ENCODE measurements at places on chromosomes 5 and 9.

GRCh38 chr9:133248726-133249295 is 26.2 kb downstream of the ABO start:
- no peaks in the 10 kb centered on the region for H3K27me3 ChIP-seq
- no peak overlapping the region for H3K4me3 ChIP-seq
- H3K36me3 ChIP-seq = no peaks in the 10 kb centered on the region

- no peaks in the 10 kb centered on the region for H3K36me3 ChIP-seq
- no peak overlapping the region for H3K27ac ChIP-seq
- DNase-seq = no peak
Observed at GRCh38 chr9:6229186-6229585, 13.6 kb downstream of the IL33 start.

- H3K4me1 ChIP-seq = peaks cover 14% of the 10 kb centered on the region
- no peak overlapping the region for H3K27ac ChIP-seq
- no peak for DNase-seq
- peaks cover 2% of the 10 kb centered on the region for H3K27me3 ChIP-seq
- H3K36me3 ChIP-seq = no peaks in the 10 kb centered on the region
Observed at GRCh38 chr9:132832171-132832881, 45.8 kb downstream of the AK8 start.

DNA sequence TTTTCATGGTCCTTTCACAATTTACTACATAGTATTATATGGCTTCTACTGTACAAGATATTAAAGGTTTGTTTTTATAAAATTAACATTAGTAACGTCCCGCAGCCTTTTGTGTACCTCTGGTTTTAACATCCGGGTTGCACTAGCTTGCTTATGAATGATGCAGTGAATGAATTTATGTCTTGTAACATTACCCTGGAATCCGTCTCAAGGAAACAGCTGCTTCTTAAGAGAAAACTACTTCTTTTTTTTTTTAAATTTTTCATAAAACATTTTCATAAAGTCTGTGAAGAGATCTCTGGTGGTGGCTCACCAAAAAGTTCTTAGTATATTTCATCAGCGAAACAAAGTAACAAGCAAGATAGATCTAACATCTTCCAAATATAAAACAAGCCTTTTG is 23.6 kb downstream of the MARCHF3 start:
- no peak overlapping the region for H3K4me3 ChIP-seq
- no peaks in the 10 kb centered on the region for H3K36me3 ChIP-seq
- no peak overlapping the region for H3K27ac ChIP-seq

DNA sequence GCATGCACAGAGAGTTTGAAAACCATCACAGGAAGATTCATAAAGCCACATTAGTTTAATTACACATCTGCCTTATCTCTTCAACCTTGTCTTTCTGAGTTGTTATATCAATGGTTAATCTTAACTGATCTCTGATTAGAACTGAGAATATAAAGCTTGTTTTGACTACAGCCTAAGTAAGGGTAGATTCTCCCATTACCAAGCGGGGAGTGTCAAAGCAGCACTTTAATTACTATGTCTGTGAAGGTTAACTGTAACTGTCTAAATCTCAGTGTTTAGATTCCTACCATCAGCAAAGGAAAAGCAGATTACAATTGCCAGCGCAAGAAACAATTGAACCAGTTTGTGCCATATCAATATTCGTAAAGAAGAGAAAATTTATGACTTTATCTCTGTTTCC is 348.7 kb downstream of the CDH12 start:
- H3K36me3 ChIP-seq = no peaks in the 10 kb centered on the region
- H3K27me3 ChIP-seq = peaks cover 16% of the 10 kb centered on the region
- no peak for DNase-seq
- no peak overlapping the region for H3K4me3 ChIP-seq

DNA sequence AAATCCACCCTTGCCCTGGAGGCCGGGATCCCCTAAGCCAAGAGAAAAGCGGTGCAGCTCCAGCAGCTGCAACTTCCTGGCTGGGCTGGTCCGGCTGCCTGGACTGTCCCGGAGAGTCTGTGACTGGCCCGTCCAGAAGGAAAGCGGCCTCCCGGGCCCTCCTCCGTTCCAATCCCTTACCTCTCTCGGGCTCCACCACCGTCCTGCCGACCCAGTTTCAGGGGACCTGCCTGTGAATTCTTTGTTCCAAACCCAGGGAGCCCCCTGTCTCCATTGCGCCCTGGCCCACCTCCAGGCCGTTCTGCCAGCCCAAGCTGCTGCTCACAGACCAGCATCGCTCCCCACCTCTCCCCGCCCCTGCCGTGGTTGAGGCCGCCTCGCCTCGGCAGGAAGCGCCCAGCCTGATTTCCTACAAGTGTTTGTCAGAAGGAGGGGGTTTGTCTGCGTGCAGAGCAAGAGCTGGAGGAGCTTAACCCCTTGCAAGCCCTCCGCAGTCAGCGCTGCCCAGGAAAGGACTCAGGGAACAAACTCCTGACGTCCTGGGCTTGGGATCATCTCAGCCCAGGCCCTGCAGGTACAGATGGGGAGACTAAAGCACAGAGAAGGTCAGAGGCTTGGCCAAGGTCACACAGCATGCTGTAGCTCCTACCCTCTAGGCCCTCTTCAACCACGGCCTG is at the start of gene AKNA:
Gene AKNA, minus strand, starts transcription at position 303 of the 677 bp plus-strand sequence. CDS start 6,649 bp downstream, outside the sequence.
- H3K36me3 ChIP-seq = no peaks in the 10 kb centered on the region
- peak; percentile 79 for DNase-seq
- H3K27ac ChIP-seq = peak within 1 kb of the TSS; percentile 78
- peak within 1 kb of the TSS; percentile 89 for H3K4me3 ChIP-seq

DNA sequence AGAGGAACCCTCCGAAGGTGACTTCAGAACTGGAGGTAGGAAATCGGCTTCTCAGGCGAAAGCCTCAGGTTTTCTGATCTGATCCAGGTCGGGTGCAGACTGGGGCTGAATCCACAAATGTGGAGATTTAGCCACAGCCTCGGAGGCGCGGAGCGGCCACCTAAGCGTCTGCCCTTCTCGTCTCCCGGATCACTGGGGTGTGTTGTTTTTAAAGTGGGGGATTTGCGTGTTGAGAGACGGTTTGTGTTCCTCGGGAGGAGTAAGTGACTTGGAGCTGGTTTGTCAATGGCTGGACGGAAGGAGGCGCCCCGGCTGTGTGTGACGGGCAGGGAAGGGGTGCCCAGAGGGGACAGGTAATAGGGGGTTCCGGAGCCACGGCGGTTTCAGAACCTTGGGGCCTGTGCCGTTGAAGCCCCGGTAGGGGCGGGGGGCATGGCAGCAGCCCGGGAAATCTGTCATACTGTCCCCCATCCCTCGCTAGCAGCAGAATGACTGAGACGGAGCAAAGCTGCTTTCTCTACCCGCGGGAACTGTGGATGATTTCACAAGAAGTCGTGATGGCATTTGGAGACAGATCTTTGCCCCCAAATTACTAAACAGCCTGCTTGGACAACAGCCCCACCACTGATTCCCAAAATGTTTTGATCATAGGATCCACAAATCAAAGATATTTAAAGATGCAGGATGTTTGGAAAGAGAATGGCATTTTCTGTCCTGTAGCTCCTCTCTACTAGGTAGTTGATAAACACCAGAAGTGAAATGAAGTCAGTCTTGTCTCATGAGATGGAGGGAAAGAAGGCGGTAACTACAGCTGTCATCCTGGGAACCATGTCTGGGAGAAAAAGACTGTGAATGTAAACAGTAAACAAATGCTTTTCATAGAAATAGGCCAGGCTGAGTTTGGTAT is 216.5 kb downstream of the PDZD2 start:
- H3K27ac ChIP-seq = peak overlapping the region; percentile 7
- peaks cover 25% of the 10 kb centered on the region for H3K27me3 ChIP-seq
- no peak for DNase-seq
- H3K4me3 ChIP-seq = peak overlapping the region; percentile 86

- H3K27me3 ChIP-seq = peaks cover 3% of the 10 kb centered on the region
- H3K36me3 ChIP-seq = no peaks in the 10 kb centered on the region
- no peak overlapping the region for H3K27ac ChIP-seq
- DNase-seq = no peak
- no peak overlapping the region for H3K4me3 ChIP-seq
Observed at GRCh38 chr5:130720355-130720754, 444.7 kb downstream of the HINT1 start.

GRCh38 chr9:36191290-36191645 is 547 bp downstream of the CLTA start:
- DNase-seq = no peak
- peaks cover 40% of the 10 kb centered on the region for H3K4me1 ChIP-seq
- H3K36me3 ChIP-seq = peaks cover 13% of the 10 kb centered on the region
- H3K4me3 ChIP-seq = peak overlapping the region; percentile 94

DNA sequence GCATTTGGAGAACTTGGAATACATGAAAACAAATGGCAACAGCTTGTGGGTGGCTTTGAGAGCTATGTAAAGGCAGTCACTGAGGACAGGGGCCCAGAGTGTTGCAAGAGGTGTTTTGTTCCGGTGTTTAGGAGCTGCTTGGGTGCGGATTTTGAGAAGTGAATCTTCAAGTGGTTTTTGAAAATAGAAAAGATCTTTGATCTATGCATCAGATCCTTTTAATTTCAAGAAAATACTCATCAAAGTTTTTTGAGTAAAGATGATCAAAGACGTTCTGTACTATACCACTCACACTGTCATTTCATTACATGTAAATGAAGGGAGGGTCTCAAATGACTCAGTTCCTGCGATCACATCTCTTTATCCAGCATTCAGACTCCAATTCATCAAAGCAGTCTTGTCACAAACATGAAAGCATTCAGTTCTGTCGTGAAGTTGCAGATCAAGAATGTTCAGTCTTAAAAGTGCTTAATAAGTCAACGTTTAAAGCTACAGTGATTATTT is 112.5 kb downstream of the WDR41 start:
- H3K27me3 ChIP-seq = no peaks in the 10 kb centered on the region
- peaks cover 4% of the 10 kb centered on the region for H3K36me3 ChIP-seq
- H3K4me3 ChIP-seq = peak overlapping the region; percentile 26
- no peak for DNase-seq
- peak overlapping the region; percentile 93 for H3K27ac ChIP-seq

- DNase-seq = no peak
- no peak overlapping the region for H3K27ac ChIP-seq
- H3K4me3 ChIP-seq = no peak overlapping the region
- no peaks in the 10 kb centered on the region for H3K27me3 ChIP-seq
- H3K4me1 ChIP-seq = peaks cover 15% of the 10 kb centered on the region
- H3K36me3 ChIP-seq = no peaks in the 10 kb centered on the region
Observed at GRCh38 chr9:105832096-105832710, 137.9 kb downstream of the TMEM38B start.

DNA sequence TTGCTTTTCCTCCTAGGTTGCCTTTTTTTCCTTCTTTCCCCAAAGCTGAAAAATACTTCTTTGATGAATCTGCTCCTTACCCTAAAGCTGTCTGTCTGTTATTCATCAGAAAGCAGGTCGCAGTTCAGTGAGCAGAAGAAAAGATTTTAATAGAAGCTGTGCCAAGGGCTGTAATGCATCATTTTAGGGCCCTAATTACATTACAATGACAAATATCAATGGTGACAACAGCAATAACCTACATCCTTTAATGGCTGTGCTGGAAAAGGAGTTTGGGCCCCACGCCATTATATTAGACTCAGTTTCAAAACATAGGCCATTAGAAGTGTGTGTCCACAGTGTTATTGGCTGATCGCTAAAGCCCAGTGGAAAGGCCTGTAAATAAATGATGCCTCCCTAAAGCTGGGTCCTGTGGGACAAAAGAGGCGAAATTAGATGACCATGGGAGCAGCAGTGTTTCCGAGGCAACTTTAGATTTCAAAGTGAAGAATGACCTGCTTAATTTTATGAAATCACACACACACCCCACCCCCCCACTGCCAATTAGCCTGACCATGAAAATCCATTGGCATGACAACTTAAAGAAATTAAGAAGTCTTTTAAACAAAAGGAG is 38.4 kb downstream of the TLE4 start:
- DNase-seq = no peak
- H3K4me3 ChIP-seq = peak overlapping the region; percentile 29
- peak overlapping the region; percentile 22 for H3K27ac ChIP-seq

GRCh38 chr9:89426384-89426961 is 71.4 kb downstream of the SEMA4D start:
- DNase-seq = no peak
- no peak overlapping the region for H3K27ac ChIP-seq
- H3K36me3 ChIP-seq = no peaks in the 10 kb centered on the region
- peaks cover 14% of the 10 kb centered on the region for H3K4me1 ChIP-seq
- no peak overlapping the region for H3K4me3 ChIP-seq

GRCh38 chr9:126556560-126557250 is 57.0 kb upstream of the LMX1B start:
- H3K36me3 ChIP-seq = no peaks in the 10 kb centered on the region
- H3K4me3 ChIP-seq = no peak overlapping the region
- H3K4me1 ChIP-seq = peaks cover 7% of the 10 kb centered on the region
- H3K27ac ChIP-seq = no peak overlapping the region
- no peak for DNase-seq
- peaks cover 34% of the 10 kb centered on the region for H3K27me3 ChIP-seq

DNA sequence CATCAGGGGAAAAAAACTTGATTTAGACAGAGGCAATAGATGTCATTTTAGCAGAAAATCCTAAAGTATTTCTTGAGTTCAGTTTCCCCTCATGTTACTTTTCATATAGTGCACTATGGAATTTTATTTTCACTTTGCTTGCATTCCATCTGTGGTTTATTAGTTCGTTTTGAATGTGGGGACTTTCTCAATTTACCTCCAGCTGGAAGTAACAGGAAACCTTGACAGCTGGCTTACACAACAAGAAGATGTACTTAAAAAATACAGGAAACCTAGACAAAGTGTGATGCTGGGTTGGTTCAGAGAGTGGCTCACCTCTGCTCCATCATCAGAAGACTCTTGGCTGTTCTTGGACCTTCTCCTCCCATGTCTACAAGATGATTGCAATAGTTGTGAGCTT is 567.0 kb downstream of the CETN3 start:
- no peaks in the 10 kb centered on the region for H3K27me3 ChIP-seq
- DNase-seq = no peak
- no peak overlapping the region for H3K4me3 ChIP-seq
- H3K27ac ChIP-seq = no peak overlapping the region

DNA sequence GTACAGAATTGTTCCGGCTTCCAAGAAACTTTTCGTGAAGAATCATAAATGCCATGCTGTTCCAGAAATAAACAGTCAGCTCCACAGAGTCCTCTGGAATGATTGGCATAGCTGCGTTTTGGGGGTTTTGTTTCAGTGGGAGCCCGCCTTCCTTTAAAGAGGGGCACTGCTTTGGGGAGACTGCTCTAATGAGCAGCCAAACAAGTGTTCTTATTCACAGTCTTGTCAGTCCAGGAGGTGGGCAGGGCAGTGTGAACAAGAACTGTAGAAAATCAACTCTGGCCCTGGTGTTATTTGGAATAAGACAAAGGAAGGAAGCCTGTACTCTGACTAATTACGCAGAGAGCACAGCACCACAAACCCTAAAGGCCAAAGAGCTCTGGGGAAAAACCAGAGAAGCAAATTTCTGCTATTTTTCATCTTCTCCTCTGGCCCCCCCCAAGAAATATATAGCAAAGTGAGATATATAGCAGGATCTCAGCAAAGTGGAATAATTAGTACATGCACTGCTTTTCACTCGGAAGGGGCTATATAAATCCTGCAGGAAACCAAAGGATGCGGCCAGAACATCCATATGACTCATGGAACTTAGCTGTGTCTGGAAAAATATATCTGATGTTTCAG is 92.9 kb downstream of the GLDC start:
- no peaks in the 10 kb centered on the region for H3K36me3 ChIP-seq
- no peaks in the 10 kb centered on the region for H3K27me3 ChIP-seq
- H3K4me1 ChIP-seq = peaks cover 10% of the 10 kb centered on the region
- no peak for DNase-seq

All from type B pancreatic cell (in vitro differentiated cells).